Esophagus squamous epithelium (tissue), 5 donors: ENCODE measurements at places on chromosomes 13 and 19. TPM values are rescaled to one million over a fixed set of nuclear protein-coding genes. Genes with fewer than 3 reads are reported as not detected.

CYP4F8 gene
- not detected for total RNA-seq

LILRB5 gene
- total RNA-seq: 1.4 TPM

NACC1 gene
- 45.5 TPM for total RNA-seq

SLC25A42 gene
- 3.8 TPM for total RNA-seq

WDR62 gene
- 1.1 TPM for total RNA-seq

PCDH17 gene
- total RNA-seq: 3.8 TPM

CEACAM7 gene
- total RNA-seq: 103 TPM

CRLF1 gene
- total RNA-seq: 82.6 TPM

KLK4 gene
- total RNA-seq: not detected

NHLRC3 gene
- total RNA-seq: 10.1 TPM

C3 gene
- 501 TPM for total RNA-seq

OR7G3 gene
- not detected for total RNA-seq

- DNase-seq: no peak
These were observed 64.3 kb downstream of the CACNA1A start for GRCh38 chr19:13441810-13442512.

GRCh38 chr13:49254007-49254406 is 6.3 kb downstream of the CDADC1 start:
- DNase-seq: no peak

- DNase-seq: no peak
These were observed 53.2 kb upstream of the EEF1AKMT1 start for GRCh38 chr13:20826843-20827560.

DNA sequence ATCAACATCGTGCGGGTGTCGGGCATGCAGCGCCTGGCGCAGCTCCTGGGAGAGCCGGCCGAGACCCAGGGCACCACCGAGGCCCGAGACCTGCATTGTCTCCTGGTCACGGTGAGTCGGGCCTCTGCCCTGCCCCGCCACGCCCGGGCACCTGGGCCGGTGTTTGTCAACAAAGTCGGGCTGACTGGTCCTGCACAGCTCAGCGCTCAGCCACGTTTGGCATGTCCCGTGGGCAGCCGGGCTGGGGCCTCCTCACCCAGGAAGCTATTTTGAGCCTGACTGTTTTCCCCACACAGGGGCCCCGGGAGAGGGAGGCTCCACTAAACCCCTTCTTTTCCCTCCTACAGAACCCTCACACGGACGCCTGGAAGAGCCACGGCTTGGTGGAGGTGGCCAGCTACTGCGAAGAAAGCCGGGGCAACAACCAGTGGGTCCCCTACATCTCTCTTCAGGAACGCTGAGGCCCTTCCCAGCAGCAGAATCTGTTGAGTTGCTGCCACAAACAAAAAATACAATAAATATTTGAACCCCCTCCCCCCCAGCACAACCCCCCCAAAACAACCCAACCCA is 1.3 kb downstream of the GADD45B start:
- DNase-seq: no peak

GRCh38 chr13:38147050-38147449 is 202.6 kb upstream of the UFM1 start:
- no peak for DNase-seq

DNA sequence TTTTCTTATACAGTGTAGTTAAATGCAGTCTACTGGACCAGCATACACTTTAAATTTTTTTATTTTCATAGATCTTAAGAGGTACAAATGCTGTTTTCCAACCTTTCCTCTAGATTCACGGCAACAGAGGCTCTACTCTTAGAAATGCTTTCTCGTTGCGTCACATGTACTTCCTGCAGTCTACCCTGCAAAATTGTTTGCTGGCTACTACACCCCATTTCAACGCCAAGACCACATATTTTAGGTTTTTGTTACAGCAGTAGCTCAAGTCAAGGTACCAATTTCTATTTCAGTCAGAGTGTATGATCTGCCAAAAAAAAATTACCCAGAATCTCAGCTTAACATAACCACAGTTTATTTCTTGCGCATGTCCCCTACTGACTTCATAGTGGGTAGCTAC is 94.1 kb downstream of the TNFSF13B start:
- no peak for DNase-seq

- no peak for DNase-seq
These were observed 37.4 kb upstream of the EHD2 start for GRCh38 chr19:47675859-47676258.

GRCh38 chr13:72246396-72246795 is 379.4 kb upstream of the DACH1 start:
- DNase-seq: no peak

GRCh38 chr13:66994097-66994496 is 236.0 kb downstream of the PCDH9 start:
- DNase-seq: no peak

GRCh38 chr13:69319656-69320055 is 788.0 kb upstream of the ATXN8OS start:
- DNase-seq: no peak

DNA sequence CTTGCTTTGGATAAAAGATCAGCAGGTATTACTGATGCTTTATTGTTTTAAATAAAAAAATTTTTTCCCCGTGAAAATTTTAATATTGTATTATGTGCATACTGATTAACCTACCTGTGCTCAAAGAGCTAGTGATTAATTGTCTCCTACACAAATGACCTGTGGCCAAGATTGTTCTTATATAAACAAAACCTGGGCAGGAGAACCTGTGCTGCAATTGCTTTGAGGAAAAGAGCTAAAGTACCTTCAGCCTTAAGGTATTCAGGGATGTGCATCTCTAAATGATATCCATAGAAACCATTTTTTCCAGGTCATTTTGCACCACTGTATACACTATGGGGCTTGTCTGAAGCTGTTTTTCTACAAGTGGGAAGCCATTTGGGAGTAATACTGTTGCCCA is 1.2 kb downstream of the FRY start:
- no peak for DNase-seq

GRCh38 chr19:39474139-39474620 is 6.5 kb upstream of the TIMM50 start:
- no peak for DNase-seq

GRCh38 chr13:110443622-110444225 is 117.8 kb downstream of the RAB20 start:
- no peak for DNase-seq

DNA sequence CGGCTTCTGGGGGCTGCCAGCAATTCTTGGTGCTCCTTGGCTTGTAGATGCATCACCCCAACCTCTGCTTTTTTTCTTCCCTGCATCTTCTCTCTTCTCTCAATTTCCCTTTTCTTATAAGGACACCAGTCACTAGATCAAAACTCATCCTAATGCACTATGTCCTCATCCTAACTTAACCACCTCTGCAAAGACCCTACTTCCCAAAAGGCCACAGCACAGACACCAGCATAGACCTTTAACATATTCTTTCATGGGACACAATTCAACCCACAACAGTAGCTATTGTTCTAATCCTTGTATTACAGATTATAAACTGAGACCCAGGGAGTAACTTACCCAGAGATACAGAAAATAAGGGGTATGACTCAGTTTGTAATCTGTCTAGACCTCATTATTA is 47.0 kb downstream of the RUBCNL start:
- DNase-seq: no peak

GRCh38 chr13:99982036-99982730 is 599 bp downstream of the ZIC2 start:
- no peak for DNase-seq

DNA sequence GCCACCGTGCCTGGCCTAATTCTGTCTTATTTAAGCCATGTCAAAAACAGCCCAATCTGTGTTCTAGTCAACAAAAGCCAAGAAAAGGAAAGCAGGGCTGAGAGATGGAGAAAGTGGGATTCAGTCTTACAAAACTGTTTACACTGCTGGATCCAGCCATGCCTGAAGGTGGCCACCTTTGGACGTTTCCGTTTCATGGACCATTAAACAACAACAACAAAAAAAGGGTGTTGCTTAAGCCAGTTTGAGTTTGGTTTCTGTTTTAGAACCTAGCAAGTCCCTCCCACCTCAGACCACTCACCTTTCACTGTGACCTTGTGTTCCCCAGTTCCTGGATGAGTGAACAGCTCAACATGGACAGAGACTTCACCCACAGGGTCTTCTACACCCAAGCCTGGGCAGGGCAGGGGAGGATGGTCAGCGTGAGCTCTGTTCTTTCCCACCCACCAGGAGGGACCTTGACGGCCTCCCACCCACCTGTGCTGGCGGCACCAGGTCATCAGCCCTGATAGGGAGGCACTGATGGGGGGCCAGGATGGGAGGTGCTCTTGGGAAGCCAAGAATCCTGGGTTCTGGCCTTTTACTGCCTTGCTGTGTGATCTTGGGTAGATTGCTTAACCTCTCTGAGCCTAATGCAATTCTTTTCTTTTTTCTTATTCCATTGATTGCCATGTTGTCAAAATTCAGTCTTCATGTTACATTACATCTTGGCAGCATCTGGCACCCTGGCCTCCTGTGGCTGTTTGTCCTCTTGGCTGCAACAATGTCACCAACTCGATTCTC is 56.2 kb downstream of the COLGALT1 start:
- no peak for DNase-seq

DNA sequence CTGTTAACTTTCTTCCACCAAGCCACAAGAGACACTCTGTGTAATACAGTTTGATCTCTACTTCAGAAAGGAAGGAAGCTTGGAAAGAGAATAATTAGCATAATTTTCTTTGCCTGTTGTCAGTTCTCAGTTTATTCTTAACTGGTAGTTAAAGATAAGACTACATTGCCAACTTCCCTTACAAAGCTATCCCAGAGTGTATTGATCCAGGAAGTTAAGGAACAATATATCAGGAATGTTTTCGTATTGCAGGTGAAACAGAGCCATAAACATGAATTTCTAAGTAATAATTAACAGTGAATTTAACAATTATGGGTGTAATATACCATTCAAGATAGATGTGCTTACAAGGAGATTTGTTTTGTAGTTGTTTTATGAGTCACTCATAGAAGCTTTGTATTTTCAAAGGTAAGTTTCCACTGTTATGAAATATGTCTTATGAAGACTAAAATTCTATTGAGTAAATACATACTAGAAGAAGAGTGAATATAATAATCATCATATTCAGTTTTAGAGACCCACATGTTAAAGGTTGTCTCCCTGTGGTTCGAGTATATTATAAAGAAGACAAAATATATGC is 88.4 kb upstream of the KLF5 start:
- no peak for DNase-seq

DNA sequence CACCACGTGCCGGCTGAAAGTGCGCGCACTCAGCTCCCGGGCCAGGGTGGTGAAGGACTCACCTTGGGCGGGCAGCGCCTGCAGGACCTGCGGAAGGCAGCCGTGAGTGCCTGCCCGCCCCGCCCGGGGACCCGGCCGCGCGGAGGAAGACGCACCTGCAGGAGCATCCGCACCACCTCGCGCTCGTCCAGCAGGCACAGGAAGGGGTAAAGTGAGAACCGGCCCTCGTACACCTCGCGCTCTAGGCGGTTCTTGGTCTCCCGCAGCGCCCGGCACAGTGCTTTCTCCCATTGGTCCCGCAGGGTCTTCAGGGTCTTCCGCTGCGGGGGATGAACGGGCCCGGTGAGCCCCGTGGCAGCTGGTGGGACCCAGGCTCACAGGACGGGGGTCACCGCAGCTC is 10.7 kb downstream of the POLRMT start:
- no peak for DNase-seq

GRCh38 chr19:10533646-10534386 is 9.9 kb upstream of the ATG4D start:
- no peak for DNase-seq

- DNase-seq: no peak
These were observed 15.8 kb downstream of the GPR180 start for GRCh38 chr13:94617389-94618000.

GRCh38 chr13:98853771-98854221 is 101.3 kb upstream of the SLC15A1 start:
- DNase-seq: no peak
